ENCODE measurements at places on chromosomes 2 and 18. TPM values are rescaled to one million over a fixed set of nuclear protein-coding genes. Genes with fewer than 3 reads are reported as not detected.

DNA sequence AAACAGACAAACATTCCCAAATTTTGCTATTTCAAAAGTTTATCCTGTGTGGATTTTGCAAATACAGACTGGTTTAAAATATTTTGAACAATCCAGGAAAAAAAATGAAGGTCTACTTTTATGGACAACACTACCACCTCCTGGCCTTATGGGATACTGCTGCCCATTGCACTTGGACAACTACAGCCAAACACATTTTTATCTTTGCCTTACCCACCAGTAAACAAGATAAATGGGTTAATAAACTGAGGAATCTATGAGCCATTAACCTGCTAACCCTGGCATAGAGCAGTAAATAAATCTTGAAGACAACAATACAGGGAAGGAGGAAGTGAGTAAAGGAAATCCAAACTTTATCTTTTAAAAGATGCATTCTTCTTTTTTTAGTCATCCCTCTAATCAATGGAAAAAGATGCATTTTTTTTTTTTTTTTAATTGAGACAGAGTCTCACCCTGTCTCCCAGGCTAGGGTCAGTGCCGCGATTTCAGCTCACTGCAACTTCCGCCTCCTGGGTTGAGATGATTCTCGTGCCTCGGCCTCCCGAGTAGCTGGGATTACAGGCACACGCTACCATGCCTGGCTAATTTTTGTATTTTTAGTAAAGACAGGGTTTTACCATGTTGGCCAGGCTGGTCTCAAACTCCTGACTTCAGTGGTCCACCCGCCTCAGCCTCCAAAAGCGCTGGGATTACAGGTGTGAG lies 2.1 kb upstream of the SPIRE1 start:
- DNase-seq: peak; percentile 41

The RASGRP3 gene
- 487 TPM for total RNA-seq

DNA sequence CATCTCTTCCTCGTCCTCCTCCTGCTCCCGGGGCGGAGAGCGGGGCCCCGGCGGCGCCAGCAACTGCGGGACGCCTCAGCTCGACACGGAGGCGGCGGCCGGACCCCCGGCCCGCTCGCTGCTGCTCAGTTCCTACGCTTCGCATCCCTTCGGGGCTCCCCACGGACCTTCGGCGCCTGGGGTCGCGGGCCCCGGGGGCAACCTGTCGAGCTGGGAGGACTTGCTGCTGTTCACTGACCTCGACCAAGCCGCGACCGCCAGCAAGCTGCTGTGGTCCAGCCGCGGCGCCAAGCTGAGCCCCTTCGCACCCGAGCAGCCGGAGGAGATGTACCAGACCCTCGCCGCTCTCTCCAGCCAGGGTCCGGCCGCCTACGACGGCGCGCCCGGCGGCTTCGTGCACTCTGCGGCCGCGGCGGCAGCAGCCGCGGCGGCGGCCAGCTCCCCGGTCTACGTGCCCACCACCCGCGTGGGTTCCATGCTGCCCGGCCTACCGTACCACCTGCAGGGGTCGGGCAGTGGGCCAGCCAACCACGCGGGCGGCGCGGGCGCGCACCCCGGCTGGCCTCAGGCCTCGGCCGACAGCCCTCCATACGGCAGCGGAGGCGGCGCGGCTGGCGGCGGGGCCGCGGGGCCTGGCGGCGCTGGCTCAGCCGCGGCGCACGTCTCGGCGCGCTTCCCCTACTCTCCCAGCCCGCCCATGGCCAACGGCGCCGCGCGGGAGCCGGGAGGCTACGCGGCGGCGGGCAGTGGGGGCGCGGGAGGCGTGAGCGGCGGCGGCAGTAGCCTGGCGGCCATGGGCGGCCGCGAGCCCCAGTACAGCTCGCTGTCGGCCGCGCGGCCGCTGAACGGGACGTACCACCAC lies 2.1 kb downstream of the GATA6 start:
- no peak for DNase-seq

The CD8B gene
- not detected for total RNA-seq

- DNase-seq: no peak
These were observed 243.4 kb downstream of the SLC8A1 start for GRCh38 chr2:40208463-40208862.

DNA sequence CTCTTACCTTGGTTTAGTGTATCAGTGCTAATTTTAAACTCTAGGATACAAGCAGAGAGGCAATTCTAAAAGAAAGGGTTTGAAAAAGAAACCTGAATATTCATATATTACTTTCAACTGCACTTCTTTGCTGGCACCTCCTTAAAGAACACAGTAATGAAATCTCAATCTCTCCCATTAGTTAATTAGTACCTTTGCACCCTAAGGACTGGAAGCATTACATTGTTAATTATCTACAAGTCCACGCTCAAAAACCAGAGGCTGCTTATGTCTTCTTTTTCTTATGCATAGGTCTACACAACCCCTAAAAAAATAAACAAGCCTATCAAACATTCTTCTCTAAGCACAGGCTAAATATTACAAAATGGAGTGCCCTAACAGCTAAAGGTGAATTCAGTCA lies 20.2 kb downstream of the EPHA4 start:
- DNase-seq: no peak

- DNase-seq: no peak
These were observed 27.5 kb downstream of the TRPM8 start for GRCh38 chr2:233944722-233945121.

DNA sequence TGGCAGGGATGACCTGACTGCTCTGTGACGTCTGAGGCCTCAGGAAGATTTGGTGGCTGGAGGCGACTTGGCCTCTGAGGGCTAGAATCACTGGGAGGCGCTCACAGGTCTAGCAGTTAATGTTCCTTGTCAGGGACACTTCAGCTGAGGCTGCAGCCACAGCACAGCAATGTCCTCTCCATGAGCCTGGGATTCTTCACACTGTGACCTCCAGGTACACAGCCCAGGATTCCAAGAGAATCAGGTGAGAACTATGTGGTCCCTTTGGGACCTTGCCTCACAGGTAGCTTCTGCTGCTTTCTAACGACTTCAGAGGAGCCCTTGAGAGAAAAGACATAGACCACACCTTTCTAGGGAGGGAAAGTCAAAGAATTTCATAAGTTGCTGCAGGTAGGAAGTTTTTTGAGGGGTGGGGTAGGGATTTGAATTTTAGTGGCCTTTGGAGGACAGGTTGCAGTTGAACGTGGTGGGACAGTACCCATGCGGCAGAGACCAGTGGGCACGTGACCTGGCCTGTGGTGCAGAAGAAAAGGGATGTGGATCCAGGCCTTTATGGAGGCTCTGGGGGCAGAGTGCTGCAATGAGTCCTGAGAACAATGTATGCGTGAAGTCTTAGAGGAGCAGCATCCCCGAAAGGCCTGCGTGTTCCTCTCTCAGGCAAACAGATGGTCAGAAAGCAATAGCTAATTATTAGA lies 86.2 kb downstream of the LYPD1 start:
- DNase-seq: no peak

The GPR39 gene
- total RNA-seq: 0.62 TPM

DNA sequence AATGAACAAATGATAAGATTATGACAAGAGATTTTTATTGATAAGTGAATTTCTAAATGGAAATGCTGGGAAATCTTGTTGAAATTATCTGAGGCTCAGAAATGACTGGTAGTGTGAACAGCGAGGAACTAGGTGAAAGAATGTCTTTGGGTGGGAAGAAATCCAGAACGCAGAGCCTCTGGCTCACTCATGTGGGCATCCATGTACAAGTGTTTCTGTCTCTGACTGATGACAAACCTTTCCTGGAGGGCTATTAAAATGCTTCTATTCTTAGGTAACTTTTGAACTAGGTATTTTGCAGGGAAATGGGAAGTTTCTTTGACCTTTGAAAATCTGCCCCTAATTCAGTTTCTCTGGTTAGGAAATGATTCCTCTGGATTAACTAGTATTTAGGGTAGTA lies 598.6 kb downstream of the SLC4A3 start:
- DNase-seq: no peak

The CXCR2 gene
- total RNA-seq: 0.49 TPM

GRCh38 chr18:48027401-48027963 lies 97.0 kb upstream of the SMAD2 start:
- peak; percentile 30 for DNase-seq

GRCh38 chr18:78497641-78498040 lies 482.0 kb upstream of the SALL3 start:
- DNase-seq: no peak

DNA sequence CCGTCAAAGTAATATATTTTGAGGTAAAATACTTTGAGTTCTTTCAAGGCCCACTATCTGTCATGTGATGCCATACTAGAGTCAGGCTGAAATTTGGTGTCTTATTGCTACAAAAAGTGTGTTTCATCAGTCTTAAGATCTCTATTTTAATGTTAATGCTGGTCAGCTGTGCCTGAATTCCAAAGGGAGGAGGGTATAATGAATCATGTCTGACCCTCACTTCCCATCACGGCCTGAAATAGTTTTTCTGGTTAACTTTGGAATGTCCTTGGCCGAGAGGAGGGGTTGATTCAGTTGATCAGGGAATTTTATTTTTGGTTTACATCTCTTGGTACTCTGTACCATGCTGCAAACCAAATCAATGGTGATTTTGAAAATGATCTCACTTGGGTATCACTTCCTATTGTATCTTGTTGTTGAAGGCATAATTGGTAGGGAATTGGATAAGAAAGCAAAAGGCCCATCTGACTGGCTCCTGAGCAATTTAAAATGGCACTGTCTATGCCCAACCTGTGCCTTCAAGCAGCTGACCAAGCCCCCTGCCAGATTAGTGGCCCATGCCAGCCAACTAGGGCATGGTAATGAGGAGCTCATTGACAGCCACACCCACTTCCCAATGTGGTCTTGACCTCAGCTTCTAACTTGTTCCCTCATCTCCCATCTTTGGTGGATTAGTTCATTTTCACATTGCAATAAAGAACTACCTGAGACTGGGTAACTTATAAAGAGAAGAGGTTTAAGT lies 6.1 kb upstream of the SLC35F5 start:
- DNase-seq: no peak

DNA sequence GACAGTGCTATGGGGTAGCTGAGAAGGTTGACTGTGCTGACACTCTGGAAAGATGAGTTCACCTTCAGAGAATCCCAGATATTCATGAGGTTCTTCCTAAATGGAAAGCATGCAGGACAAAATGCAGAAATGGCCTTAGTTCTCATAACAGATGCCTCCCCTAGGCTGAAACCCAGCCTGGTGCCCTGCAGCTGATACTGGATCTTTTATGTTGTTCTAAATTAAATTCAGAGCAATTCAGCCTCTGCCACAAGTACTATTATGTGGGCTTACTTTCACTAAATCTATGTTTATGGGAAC lies 172.0 kb upstream of the SERPINE2 start:
- no peak for DNase-seq

- DNase-seq: no peak
These were observed 113.9 kb downstream of the USP34 start for GRCh38 chr2:61356958-61357350.

The DAW1 gene
- total RNA-seq: 1.6 TPM

The REEP1 gene
- 0.62 TPM for total RNA-seq

DNA sequence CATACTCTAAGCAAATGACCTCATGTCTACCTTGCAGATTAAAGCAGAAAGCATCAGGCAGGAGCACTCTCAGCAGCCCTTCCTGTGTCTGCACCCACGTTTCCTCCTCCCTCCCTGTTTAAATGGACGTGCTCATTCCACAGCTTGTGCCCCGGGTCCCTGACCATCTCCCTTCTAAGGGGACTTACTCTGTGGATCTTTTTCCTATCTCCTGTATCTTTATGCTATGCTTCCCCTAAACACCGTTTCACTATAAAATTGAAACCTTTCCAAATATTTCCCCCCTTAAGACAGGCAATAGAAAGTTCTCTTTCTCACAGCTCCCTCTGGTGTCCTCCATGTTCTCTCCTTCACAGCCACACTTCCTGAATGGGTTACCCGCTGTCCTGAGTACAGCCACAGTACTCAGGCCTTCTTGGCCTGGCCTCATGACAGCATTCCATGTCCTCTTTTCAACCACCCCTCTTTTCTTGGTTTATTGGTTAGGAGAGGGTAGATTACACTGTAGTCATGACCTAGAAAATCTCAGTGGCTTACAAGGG lies 41.1 kb downstream of the TMEM185B start:
- DNase-seq: no peak

DNA sequence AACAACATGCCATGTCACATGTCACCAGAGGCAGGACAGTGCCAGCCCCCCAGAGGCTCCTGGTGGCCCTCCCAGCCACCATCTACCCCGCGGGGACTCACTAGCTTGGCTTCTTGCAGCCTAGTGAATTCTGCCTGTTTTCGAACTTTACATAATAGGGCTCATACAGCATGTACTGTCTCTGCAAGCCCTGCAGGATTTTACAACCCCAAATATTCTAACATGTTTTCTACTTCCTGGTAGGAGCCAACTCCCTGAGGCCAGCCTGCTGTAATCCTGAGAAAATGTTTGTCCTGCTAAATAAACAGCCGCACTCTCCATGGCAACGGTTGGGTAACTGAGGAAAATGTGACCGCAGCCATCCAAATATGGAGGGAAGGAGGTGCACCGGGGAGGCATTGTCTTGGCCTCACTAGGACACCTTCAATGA lies 2.7 kb downstream of the PER2 start:
- DNase-seq: peak; percentile 46

DNA sequence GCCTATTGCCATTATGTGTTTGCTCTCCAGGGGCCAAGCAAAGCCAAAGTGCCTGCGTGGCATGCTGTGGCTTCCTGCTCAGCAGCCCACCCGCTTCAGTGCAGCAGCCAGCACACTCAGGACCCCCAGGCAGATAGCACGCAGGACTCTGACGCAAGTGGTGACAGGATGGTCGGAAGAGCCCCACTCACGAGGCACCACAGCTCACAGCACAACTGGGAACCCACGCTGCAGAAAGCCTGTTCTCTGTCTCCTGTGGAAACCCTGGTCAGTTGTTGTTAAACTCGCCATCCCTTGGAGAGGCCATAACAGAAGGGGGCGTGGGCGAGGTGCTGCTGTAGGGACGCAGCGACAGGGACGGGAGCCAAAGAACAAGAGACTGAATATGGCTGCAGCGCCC lies 76.4 kb downstream of the HDAC4 start:
- no peak for DNase-seq
